NCI-H510A treated with DMSO at 0.1 percent for 48 hours (cell line): ENCODE measurements at places on chromosomes 5 and 9.

DNA sequence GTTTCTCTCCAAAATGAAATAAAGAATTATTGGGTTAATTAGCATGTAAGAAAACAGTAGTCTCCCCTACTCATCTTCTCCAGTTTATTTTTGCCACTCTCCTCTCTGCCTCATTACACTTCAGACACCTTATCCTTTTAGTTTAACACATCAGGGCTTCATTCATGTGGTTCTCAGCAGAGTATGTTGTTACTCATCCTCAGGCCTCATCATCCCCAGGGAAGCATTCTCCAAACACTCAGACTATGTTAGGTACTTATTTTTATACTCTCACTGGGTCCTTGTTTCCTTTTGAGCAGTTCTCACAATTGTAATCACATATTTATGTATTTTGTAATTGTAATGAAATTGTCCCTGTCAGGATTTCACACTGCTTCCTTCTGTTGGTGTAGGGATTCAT, 470.5 kb downstream of the PDE4D start:
- no peak for DNase-seq

- no peak for DNase-seq
These were observed 1.5 kb upstream of the SARDH start for GRCh38 chr9:133739408-133740280.

- no peak for DNase-seq
These were observed 341.8 kb upstream of the CTNND2 start for GRCh38 chr5:12246036-12246435.

DNA sequence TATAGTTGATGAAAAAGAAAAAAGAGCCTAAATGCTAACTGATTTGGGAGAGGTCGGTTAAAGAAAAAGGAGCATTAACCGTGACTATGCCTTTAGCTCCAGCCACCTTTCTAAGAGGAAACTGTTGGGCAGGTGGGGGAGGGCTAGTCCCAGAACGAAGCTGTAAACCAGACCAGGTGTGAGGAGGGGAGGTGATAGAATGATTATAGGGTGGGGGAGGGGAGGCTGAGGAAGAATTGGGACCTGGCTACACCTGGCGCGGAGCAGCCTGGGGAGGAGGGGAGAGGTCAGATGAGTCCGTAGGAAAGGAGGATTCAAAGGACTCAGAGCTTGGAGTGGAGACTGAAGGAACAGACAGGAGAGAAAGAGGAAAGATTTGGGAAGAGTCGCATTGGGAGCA, 73.4 kb downstream of the PHAX start:
- DNase-seq, result peak; percentile 4

DNA sequence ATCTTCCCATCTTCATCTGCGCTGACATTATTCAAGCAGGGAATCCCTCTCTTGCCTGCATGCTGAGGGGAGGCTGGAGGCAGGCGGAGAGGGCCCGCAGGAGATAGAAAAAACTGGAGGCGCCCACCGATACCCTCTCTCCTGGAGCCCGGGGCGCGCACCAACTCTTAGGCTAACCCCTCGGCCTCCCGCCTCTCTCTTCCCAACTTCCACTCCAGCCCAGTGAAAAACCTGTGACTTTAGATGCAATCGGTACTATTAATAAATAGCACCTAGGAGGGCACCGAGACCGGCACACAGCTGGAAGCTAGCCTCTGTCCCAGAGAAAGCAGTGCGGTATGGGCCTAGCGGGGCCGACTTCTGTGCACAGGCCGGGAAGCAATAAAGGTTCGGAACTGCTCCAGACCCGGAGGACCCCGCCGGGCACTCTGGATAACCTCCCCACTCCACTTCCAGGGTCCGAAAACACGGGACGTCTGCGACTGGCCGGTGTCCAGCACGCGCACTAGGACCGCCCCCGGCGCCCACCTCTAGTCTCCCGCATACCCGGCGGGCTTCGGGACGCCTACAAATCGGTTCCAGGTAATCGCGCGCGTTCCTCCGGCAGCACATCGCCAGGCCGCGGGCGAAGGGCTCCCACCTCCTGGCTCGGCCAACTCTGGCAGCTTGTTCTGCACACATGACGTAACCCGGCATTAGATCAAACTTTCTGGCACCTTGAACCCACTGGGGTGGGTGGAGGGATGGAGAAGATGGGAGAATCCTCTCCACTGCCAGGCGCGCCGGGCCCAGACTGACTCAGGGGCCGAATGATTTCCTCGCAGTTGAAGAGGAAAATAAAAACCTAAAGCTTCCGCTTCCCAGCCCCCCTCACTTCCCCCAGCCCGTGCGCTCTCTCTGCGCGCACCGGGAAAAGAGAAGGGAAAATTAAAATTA, 1.4 kb downstream of the EFNA5 start:
- no peak for DNase-seq

- DNase-seq, result peak; percentile 43
These were observed 86.7 kb downstream of the SLC1A3 start for GRCh38 chr5:36692791-36693763.

GRCh38 chr5:69206528-69207190, 17.3 kb downstream of the CENPH start:
- no peak for DNase-seq

- DNase-seq, result no peak
These were observed 127.9 kb upstream of the SGCD start for GRCh38 chr5:156199045-156199444.

DNA sequence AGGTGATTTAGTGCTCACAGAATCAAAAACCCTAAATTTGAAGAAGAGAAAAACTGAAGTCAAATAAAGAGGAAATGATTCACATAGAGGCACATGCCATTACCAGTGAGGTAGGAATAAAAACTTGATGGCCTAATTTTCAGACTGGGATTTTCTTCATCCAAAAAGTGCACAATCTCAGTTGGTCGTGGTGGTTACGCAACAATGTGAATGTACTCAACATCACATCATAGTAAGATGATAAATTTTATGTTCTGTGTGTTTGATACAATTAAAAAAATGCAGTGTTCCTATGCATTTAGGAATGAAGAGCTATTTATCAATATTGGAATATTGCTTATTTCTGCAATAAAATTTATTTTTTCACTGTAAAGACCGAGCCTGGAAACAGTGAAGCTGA, 60.7 kb downstream of the SV2C start:
- no peak for DNase-seq

DNA sequence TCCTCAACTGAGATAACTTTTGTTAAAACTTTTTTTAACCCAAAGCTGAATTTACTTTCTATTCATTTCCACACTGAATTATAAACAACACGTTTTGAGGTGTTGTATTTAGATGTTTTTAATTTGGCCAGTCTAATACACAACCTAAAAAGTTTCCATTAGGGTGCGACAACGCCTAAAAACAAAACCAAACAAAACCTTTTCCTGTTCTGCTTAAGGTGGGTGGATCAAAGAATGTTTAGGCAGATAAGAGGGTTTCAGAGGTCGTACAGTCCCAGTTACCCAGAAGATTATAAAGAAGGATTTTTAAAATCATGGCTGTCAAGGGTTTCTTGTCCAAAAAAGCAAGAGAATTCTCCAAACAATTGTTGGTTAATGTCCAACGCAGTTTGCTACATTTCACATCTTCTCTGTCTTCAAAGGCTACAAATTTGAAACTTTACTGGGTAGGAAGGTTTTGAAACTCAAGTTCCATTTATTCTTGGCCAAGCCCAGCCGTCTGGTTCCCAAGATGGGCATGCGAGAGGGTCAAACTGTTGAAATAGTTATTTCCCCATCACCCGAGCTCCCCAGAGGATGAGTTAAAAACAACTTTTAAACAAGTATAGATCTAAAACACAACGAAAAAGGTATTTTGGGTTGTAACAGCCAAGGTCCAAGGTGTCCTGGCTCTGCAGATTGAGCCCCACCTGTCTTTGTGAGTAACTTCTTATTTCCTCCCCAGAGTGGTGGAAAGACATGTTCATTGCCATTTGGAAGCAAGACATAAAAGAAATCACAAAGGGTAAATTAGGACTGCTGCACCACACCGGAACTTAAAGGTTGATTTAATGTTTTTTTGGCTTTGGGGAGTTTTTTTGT, 122.8 kb upstream of the MAP3K1 start:
- DNase-seq, result no peak

- no peak for DNase-seq
These were observed 8.0 kb upstream of the PLPP6 start for GRCh38 chr9:4654084-4654483.

- no peak for DNase-seq
These were observed 97.8 kb downstream of the FBXW11 start for GRCh38 chr5:171908638-171909037.

- DNase-seq, result peak; percentile 54
These were observed 99.9 kb downstream of the ANKRD18B start for GRCh38 chr9:33623658-33624586.

- no peak for DNase-seq
These were observed 148.9 kb downstream of the RXRA start for GRCh38 chr9:134475011-134475790.

DNA sequence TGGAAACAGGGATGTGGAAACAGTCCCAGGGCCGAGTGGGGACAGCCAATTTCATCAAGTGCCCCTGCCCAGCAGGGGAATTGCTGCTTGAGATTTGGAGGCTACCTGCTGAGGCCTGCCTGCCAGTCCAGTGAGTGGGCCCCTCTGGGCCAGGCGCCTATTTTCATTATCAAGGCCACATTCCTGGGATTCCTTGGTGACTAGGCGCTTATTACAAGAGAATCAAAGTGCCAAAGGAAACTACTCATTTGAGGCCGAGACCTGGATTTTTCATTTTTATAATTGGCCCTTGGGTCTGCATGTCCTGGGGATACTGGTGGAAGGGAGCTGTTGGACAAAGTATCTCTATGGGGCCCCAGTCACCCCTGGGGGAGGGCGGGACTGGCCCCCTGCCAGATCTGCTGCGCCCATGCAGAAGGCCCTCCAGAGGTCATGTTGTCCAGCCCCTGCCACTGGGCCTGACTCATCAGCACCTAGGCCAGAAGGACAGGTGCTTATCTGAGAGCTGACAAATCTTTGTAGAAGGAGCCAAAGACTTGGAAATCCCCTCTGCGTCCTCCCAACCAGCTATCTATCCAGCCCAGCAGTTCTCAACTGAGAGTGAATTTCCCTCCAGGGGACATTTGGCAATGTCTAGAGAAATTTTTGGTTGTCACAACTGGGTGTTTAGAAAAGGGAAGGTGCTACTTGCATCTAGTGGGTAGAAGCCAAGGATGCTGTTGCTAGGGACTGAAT, 45.6 kb downstream of the FOXI1 start:
- no peak for DNase-seq

GRCh38 chr5:145991044-145991575, 54.7 kb downstream of the SH3RF2 start:
- no peak for DNase-seq

- DNase-seq, result no peak
These were observed 7.6 kb upstream of the DNAJA1 start for GRCh38 chr9:33017283-33018041.

DNA sequence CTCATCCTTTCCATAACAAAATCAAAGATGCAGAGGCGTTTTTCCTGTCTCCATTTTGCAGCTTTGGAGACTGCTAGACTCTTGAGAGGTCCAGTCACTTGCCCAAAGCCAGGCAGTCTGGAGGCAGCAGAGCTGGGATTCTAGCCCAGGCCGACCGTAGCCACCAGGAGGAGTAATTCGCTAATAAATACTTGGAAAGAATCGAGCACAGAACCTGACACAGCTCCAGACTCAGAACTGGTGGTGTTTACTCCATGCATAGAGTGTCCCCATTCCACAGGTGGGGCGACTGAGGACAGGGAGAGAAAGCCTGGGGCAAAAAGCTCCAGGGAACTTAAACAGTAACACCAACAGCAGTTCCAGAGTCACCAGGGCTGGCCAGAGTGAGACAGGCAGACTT, 10.7 kb upstream of the CERCAM start:
- no peak for DNase-seq

DNA sequence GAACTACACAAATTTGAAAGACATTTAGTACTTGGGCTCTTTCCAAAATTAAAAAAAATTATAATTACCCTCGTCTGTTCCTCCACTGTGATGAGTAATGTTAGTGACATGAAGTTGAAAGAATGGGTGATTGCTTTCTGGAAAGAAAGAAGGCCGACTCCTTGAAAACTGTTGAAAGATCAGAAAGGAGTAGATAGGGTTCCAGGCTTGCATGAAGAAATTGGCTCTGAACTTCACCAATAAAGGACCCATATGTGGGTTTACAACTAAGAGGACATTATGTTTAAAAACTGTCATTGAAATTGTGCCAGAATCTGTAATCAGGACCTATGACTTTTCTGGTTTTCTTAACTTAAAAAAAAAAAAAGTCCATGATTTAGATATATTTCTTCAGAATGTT, 20.7 kb upstream of the MOCS2 start:
- no peak for DNase-seq

DNA sequence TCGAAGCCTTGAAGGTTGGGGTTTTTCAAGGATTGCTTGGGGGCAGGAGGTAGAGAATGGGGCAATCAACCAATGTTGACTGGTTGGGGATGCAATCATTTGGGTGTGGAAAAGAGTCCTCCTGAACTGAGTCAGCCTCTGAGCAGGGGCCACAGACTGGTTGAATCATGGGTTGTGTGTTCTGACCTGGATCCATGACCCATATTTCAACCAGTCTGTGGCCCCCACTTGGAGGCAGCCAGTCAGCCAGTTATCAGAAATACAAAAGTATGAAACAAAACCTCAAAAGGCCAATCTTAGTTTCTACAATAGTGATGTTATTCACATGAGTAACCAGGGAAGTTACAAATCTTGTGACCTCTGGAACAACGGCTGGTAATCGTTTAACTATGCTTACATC, 81.4 kb upstream of the RANBP6 start:
- DNase-seq, result no peak

DNA sequence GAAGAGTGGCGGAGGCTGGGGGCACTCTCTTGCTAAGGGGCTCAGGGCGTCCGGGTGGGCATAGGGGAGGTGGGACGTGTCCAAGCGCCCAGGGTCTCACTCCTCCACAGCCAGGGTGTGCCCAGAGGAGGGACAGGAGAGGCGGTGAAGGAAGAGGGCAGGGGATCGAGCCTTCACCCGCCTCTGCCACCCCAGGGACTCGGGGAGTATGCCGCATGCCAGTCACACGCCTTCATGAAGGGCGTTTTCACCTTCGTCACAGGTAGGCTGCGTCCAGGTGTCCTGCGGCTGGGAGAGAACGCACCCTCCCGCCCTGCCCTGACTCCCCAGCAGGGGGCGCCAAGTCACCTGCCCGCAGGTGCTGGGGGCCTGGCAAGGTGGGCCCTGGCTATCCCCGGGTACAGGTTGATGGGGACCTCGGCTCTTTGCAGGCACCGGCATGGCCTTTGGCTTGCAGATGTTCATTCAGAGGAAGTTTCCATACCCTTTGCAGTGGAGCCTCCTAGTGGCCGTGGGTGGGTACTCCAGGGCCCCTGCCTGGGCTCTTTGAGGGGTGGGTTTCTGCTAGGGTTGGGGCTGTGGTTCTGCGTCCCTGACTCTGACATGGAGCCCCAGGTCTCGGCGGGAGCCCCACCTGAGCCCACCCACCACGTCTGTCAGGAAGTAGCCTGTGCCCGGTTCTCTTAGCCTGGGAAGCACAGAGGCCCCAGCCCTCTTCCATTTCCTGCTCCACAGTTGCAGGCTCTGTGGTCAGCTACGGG, 552 bp downstream of the TMEM141 start:
- peak; percentile 46 for DNase-seq

GRCh38 chr9:88521308-88521707, 13.7 kb upstream of the NXNL2 start:
- no peak for DNase-seq

DNA sequence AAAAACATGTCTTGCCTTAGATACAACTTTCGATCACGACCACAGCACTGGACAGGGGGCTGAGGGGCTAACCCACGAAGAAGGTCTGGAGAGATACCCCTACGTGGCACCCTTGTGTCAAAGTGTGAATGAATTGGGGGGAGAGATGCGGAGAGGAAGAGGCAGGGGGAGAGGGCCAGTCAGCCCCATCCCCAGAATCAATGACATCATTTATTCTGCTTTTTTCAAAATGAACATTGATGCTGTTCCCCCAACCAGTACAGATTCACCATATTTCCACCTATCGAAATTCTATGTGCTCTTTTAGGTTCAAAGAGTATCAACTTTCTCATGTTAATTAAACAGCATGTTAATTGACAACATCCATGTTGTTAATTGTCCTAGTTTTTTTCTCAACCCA, 32.4 kb downstream of the DAP start:
- DNase-seq, result no peak
